Renal cortex interstitium (tissue), 15 donors: ENCODE measurements at places on chromosomes 7 and 10. TPM values are rescaled to one million over a fixed set of nuclear protein-coding genes. Genes with fewer than 3 reads are reported as not detected.

- DNase-seq: no peak
These were observed 3.9 kb upstream of the NRF1 start for GRCh38 chr7:129607471-129608120.

Gene MYL10
- 0.76 TPM for polyA plus RNA-seq

DNA sequence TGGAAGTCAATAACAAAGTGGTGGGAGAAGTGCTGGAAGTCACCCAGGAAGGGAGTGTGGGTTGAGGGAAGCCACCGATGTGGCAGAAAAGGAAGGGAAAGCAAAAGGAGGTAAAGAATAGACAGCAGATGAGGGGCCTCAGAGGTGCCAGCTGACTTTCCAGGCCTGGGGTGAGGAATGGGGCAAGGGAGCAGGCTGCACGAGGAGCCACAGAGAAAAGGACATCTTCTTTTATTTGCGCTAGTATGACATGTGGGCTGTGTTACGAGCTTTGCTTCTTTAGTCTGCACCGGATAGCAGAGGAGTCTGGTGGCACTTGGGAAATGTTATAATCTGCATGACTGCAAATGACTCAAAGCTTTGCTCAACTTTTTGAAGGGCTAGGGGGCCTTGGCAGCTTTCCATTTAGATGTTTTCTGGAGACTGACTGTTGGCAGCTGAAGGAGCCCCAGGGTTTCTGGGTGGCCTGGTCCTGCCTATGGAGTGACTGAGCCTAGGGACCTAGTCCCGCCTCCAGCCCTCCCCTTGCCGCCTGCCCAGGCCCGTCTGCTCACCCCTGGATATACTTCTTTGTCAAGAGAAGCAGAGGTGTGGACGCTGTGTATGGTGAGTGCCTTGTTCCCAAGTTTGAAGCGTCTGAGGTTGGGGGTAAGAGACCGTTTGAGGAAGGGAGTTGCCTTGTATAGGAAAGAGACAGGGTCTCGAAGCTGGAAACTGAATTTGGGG lies 5.1 kb downstream of the PRXL2A start:
- no peak for DNase-seq

DNA sequence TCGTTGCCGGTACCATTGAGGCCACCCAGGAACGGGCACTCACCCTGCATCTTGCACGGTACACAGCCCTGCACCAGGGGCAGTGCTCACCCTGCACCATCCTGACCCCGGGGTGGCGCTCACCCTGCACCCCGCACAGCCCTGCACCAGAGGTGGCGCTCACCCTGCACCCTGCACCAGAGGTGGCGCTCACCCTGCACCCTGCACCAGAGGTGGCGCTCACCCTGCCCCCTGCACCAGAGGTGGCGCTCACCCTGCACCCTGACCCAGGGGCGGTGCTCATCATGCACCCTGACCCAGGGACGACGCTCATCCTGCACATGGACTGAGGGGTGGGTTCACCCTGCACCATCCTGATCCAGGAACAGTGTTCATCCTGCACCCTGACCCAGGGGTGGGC lies 6.4 kb downstream of the TUBGCP2 start:
- DNase-seq: no peak

- DNase-seq: no peak
These were observed 272.5 kb downstream of the NEBL start for GRCh38 chr10:20624642-20625041.
